ENCODE measurements at places on chromosomes 5 and 9.

DNA sequence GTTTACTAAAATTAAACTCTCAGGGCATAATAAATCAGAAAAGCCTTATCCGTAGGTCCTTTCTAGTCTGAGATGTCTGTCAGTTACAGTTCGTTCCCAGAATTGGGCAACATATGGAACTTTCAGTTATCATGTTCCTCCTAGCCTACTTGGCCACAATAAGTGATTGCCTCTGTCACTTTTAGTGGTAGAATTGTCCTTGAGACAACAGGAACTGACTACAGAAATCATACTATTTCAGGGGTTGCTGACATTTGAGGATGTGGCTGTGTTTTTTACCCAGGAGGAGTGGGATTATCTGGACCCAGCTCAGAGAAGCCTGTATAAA is 956 bp downstream of the ZNF189 start:
- no peak for DNase-seq

- no peak for DNase-seq
Measured at GRCh38 chr5:62477801-62478200, 65.2 kb downstream of the IPO11 start.

GRCh38 chr5:177482359-177482795 is 8.9 kb upstream of the DBN1 start:
- DNase-seq: no peak

DNA sequence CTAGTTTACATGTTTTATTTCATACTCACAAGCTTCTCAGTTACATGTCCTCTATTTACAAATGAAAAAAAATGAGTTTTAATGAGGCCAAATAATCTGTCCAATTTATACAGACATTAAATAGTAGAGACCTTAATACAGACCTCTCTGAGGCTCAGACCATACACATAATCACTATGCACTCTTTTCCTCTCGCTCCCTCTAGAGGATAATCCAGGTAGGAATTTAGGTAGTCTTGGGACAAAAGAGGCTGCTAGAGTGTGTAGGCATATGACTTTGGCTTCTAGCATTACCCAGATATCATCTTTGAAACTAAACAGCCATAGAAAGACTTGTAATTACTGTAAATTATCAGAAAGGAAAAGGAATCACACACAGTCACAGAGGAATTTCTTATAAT is 444.7 kb downstream of the HINT1 start:
- no peak for DNase-seq

DNA sequence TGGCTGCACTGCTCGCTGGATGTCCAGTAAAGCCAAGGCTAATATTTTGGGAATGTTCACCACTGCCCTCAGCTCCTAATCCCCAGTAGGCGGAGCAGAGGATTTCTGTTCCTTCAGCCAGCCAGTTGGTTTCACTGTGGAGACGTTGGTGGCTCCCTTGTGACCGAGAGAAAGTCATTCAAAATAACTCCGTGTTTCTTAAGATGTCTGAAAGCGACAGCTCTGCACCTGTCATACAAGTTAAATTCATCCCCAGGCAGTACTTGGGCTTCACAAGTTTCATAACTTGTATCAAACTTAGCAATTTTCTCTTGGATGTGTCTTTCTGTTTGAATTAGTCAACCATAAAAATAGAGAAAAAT is 382 bp upstream of the CDKN2B start:
- no peak for DNase-seq

- DNase-seq: no peak
Measured at GRCh38 chr9:68609901-68610415, 69.3 kb upstream of the TMEM252 start.

All from cortex of kidney (tissue), 1 donor.